CD4-positive, alpha-beta T cell (primary cell): ENCODE measurements at places on chromosomes 7 and 10.

DNA sequence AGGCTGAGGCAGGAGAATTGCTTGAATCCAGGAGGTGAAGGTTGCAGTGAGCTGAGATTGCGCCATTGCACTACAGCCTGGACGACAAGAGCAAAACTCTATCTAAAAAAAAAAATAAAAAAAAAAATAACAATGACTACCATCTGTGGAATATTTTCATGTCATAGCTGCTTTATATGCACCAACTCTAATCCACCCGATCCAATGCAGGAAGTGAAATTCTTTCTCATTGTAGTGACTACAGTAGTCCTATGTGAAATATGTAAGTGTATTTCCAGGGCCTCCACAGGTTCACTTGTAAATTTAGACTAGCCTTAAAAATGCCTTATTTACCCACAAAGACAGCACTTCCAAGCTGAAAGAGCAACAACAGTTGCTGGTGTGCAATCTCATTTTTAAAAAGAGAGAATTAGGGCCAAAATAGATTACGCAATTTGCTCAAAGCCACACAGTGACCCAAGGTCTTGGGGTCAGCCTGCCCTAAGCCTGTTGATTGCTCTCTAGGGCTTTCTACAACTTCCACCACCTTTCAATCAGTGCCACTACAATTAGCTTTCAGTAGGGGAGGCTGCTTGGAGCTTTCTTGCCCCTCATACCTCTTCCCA is 25.8 kb upstream of the EGFR start:
- DNase-seq = no peak

DNA sequence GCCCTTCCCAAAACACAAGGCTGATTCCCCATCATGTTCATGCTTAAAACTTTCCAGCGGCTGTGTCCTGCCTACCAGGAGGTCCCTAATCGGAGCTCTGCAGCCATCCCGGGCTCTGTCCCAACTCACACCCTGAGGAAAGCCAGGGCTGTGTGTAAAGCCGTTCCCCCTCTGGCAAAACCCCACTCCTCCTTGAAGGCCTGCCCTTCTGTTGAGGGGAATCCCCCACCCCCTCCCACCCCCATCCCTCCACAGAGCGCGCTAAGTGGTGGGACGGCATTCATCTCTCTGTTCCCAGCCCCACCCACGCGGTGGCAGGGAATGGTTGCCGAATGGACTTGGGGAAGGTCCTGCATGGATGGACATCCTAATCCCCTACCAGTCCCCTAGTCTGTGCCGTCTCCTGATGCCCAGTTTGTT is 667 bp upstream of the TMEM120A start:
- DNase-seq = no peak

DNA sequence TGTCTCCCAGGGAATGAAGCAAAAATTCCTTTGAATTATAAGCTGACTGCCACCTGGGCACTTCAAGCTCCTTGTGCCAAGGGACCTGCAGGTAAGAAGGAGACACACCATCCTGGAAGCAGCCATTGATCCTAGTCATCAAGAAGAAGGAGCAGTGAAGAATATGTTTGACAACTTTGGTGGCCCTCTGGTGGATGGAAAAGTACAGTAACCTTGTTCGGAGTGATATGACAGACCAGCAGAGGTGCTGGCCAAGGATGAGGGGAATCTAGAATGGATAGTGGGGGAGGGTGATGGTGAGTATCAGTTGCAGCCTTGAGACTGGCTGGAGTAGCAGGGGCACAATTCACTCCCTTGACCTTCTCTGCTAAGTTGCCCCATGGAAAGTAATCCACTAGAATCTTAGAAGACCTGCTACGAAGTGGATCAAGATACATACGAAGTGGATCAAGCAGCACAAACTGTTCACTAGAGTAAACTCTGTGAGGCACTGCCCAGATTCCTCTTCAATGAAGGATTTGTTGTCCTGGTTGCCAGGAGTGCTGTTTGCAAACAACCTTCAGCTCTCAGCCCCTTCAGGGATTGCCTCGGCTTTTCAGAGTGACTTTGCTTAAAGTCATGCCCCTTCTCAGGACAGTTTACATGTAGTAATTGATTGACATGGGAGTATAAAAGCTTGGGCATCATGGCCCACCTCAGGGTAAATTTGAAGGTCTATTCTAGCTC is 44.8 kb upstream of the ORC5 start:
- DNase-seq = no peak

GRCh38 chr7:32042900-32043299 is 27.3 kb downstream of the PDE1C start:
- no peak for DNase-seq

- no peak for DNase-seq
Observed at GRCh38 chr7:158472596-158472995, 115.0 kb downstream of the PTPRN2 start.

DNA sequence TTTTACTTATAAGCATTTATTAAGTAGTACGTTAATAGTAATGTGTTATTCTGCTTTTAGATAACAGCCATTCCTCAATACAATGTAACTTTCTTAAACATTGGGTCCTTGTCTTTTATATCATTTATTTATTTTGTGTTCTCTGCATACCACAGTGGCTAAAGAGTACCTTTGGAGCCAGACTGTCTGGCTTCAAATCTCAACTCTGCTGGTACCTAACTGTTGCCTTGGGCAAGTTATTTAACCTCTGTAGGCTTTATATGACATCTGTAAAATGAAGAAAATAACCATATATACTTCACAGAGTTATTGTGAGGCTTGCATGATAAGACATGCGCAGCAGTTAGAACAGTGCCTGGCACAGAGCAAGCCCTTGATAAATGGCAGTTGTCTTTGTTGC is 397.6 kb downstream of the MDFIC start:
- DNase-seq = no peak

- DNase-seq = no peak
Observed at GRCh38 chr10:56240471-56240870, 120.6 kb downstream of the ZWINT start.

DNA sequence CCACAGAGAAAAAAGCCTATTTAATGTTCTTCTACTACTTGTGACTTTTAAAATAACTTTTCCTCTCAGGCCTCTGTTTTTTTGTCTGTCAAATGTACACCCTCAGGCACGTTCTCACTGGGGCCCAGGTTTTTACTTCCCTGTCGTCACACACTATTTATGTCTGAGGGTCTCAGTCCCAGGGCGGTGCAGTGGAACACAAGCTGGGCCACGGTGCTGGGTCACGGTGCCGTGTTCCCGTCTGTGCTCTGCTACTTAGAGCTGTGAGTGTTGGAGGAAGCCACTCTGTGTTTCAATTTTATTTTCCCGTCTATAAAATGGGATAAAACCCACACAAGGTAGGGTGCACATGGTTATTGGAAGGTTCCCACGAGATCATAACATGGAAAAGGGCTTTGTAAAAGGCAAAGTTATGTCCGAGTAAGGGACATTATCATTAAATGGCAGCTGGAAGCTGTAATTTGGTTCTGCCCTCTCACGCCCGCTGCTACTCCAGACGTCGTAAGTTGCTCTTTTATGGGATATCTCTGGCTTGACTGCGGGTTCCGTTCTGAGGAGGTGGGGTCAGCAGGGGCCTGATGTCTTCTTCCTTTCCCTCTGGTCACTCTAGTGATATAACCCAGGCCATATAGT is 25.2 kb downstream of the ZNF775 start:
- no peak for DNase-seq

DNA sequence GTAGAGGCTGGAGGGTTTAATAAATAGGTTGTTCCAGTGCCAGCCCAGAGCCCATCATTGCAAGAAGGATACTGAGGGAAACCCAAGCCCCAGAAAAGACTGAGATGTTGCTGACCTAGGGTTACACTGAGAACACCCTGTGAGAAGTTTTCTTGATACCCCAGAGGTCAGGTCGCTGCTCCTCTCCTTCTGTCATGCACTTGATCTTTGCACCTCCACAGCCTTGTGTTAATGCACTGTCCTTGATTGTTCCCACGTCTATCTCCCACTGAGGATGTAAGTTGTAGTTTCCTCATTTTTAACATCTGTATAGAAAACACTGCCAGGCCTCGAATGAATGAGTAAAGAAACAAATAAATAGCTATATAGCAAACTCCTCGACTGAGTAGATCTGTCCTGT is 195.3 kb upstream of the AHR start:
- no peak for DNase-seq

- no peak for DNase-seq
Observed at GRCh38 chr10:100890673-100891317, 22.0 kb upstream of the SLF2 start.

DNA sequence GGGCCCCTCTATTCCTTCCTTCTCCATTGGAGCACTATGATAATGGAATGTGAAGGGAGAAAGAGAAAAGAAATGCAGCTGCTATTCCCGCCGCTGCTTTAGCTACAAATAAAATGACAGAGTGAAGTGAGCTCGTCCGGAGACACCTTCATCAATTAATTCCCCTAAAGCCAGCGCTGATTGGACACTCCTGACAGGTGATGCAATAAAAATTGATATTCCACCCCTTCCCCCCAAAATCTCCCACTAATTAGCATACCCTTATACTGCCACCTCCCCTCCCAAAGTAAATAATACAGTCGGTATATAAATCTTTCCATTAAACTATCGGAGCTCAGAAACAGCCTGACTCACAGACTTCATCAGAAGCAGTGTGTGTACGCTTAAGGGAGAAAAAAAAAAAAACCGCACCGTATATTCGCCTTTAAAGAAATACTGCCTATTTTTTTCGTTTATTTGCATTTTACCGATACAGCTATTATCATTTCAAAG is 7.3 kb downstream of the SKIDA1 start:
- DNase-seq = no peak

GRCh38 chr7:132422502-132423111 is 153.7 kb downstream of the PLXNA4 start:
- no peak for DNase-seq

DNA sequence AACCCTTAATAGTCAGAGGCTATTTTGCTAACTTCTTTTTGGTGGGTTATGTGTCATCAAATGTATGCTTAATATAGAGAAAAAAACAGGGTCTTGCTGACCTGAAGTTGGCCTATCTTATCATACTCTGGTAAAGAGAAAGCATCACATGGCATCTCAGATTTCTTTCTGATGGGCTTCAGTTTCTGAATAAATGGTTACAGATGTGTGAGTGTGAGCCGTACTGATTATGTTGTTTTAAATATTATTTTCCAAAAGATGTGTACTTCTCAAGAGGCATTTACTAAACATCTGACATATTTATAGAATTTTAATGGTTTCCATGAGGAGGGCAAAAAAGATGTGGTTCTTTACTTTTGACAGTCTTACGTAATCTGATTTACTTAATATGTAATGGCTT is 28.4 kb downstream of the BBS9 start:
- DNase-seq = no peak

- no peak for DNase-seq
Observed at GRCh38 chr7:23759671-23760391, 49.8 kb downstream of the STK31 start.

DNA sequence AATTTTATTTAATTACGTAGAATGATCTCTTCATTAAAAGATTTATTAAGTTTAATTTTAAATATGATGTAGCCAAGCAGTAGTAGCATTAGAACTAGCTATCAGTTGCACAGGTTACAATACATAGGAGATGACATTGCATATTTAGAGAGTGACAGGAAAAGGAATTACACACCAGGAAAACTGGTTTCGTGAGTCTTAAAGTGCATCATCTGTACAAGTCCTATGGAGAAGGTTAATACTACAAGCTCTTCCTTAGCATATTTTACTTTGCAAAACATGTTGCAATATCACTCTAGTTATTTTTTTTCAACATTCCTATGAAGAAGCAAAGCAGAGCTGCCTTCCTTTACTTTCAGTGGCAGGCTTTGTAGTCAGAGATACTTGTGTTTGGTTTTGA is 20.2 kb upstream of the SEM1 start:
- no peak for DNase-seq

DNA sequence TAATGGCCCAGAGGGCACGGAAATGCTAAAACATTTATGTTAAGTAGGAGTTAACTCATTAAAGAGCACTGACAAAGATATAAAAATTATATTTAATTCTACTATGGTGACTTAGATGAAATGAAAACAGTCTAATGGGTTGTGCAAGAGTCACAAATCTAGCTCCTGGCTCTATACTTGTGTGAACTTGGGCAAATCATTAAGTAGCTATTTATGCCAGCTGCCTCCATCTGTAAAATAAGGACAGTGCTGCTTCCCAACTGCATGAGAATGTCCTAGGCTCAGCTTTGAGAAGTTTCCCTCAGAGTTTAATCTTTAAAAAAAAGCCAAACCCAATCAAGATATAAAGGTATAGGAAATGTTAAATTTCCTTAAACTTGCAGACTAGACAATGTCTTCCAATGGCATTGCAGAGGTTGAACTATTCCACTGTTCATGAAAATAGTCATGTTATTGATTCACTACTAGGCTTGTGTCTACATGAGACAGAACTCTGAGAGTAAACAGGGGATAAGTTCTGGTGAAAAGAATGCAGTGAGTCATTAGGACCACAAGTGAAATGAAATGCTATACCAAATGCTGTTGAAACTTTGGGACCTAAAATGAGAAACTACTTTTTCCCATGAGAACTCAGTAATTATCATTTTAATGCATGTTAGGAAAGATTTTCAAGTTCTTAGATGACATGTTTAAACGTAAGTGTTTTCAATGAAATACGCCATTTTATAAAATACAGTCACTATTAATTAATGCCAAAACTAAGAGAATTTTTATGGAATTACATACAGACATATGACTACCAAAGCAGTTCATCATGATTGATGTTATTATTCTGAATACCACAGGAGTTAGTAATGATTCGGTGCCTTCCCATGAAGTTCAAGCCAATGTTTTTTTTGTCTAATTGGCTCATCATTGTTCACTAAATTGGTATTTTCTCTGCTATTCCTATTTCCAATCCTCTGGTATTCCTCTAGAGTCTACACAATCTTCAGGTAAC is 84.2 kb downstream of the CDK6 start:
- DNase-seq = no peak

GRCh38 chr10:29273478-29273877 is 15.4 kb upstream of the LYZL1 start:
- DNase-seq = no peak

- DNase-seq = no peak
Observed at GRCh38 chr10:98445200-98445812, 1.4 kb downstream of the HPS1 start.

DNA sequence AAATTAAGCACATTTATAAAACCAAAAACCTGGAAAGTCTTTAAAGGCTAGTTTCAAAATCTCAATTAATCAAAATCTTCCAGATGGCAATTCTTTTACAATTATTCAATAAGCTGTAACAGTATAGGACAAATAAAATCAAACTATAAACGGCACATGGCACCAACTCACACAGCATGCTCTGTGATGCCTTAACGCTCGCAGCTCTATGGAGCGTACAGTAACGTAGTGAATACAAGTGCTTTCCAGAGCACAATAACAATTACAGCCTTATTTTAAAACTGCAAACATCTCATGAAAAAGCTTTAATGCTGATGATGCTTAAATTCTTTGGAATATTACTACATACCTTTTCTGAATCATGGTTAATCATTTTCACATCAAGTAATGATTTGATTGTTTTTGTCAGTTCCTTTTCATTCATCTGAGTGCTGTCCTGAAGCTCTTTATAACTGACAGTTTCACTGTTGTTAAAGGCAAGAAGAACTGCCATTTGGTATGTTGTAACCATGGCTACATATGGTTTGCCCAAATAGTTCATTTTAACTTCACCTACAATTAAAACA is 74.2 kb downstream of the CUL2 start:
- no peak for DNase-seq

GRCh38 chr10:68261132-68261856 is 29.4 kb upstream of the ATOH7 start:
- no peak for DNase-seq
